Right ventricle myocardium superior (tissue), 1 donor: ENCODE measurements at places on chromosomes 11 and 22.

- DNase-seq = no peak
Observed at GRCh38 chr11:34072832-34073231, 21.3 kb downstream of the CAPRIN1 start.

- DNase-seq = no peak
Observed at GRCh38 chr11:78074756-78075155, 4.9 kb downstream of the NDUFC2 start.

DNA sequence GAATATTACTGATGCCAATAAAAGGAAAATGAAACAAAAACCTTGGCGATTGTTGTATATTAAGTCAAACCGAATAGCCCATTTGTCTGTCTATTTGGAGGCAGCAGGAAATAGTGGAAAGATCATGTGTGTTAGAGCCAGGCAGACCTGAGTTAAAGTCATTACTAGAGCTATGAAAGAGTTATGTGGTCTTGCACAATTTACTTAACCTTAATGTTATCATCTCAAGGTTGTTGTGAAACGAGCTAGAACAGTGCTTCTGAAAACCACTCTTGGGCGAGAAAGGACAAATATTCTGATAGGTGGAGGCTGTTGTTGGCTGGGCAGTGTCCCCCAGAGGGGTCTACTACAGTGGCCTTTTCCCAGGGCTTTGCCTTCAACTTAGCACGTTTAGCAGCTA lies 60.0 kb upstream of the NUP160 start:
- no peak for DNase-seq

DNA sequence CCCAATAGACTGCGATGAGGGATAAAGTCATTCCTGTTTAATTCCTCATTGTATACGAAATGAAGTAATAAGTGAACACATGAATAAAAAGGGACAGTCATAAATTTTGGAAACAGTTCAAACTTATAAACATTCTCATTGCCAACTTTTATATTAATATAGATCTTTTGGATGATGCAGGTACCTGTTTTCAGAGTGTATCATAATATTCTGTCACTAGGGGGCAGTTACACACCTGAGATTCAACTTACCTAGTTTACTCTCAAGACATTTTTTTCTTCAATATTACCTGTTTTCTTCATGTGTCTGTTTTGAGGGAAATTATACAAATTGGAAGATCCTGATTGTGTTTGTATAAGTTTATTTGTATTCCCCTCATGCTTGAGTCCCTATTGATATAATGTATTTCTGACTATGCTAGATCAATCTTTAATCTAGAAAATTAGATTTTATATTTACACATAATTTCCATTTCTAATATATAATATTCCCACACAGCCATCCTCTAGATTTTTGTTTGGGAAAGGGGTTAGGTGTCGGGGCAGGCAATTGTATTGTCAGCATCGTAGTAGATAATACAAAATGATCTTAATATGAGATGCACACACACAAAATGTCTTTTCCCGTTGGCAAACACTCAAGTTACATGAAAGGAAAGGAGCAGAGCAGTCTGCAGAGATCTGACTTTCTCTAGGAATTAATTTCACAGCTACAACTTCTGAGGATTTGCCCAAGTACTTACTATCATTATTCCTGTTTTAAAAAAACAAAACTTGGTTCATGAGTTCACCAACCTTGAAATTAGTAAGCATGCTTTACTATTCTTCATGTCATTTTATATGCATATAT lies 18.4 kb downstream of the FDX1 start:
- DNase-seq = no peak

DNA sequence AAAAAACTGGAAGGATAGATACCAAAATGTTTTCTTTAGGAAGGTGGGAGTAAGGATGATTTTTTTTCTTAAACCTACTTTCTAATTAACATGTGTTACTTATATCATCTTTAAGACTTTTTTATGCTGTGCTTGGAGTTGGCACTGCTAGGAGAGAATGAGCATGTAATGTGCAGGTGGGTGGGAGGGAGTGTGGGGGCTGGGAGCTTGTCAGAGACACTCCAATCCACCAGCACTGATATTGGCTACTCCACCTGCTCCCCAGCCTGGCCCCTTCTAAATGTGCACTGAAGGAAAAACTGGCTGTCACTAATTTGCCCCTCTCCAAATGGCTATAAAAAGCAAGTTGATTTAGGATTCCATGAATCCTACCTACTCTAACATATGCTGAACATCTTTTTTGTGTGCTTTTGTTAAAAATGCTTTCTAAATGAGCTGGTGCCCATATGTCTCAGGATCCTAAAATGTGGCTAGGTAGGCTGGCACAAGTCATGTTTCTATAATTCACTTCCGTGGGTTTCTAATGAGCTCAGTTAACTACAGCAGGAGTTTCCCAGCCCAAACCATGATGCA lies 44.3 kb upstream of the BMAL1 start:
- no peak for DNase-seq

- no peak for DNase-seq
Observed at GRCh38 chr11:105268404-105269062, 129.0 kb upstream of the CARD18 start.

DNA sequence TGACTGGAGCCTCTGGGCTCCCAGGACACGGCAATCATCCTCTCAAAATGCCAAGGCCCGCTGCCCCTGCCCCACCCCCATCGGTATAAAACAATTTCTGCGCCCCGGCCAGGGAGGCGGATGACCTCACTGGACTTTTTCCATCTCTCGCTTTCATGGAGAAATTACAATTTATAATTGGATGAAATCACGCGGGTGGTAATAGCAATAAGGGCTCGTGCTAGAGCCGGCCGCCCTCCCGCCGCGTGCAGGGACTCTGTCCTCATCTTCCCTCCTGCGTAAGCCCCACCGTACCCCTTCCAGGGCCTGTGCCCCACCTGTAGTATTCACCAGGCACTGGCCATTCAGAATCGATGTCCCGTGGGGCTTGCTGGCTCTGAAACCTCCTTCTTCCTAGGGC lies 64.5 kb downstream of the MACROD1 start:
- DNase-seq = no peak

DNA sequence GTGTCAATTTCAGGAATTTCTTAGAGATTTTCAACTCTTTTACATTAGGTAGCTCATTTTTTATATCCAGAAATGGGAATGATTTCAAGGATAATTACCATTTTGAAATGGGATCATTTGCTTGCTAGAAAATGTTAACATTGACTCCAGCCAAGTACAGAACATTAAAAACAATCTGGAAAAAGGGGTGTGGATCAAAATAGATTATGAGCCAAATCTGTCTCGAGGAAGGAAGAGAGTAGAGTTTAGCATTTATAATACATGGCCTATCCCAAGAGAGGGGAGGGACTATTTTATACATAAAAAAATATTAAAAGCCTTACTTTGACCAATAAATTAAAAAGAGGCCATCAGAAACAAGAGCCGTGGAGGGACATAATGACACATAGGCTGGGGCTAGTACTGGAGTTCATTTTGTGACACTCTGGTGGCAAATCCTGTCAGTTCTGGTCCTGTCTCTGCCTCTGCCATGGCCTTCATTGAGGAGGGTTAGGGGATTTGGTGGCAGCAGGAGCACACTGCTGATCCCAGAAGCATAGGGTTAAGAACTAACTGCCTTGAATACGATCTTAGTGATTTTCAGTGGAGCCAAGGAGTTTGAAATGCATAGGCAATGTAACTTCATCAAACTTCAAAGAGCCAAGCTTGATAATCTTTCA lies 20.4 kb downstream of the PPP6R3 start:
- no peak for DNase-seq

DNA sequence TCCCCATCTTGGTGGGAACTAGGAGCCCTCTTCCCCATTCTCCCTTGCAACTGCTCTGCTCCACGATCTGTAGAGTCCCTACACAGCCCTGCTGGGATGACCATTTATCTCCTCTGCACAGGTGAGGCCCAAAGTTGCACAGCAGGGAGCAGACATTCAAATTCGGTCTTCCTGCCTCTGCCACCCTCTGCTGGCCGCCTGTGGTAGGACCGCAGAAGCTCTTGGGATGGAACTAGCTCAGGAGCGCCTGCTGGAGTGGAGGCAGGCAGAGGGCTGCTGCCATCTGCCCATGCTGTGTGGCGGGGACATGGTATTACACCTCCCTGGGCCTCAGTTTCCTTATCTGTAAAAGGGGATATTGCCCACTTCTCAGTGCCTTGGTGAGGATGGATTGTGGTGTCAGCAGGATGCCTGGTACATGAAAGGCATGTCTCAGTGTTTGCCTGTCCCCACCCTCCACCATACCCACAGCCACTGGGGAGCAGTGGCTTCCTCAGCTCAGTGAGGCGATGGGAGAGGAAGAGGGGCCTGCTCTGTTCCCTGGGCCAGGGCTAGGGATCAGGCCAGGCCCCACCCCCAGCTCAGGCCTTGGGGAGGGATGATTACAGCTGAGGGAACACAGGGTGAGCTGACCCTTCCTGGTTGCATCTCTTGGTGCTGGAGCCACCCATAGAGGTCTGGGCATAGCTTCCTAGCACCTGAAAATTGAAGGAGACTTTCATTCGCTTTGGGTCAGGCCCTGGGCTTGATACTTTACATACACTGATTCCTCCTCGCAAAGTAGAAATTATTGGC lies 11.3 kb upstream of the OMP start:
- DNase-seq = peak; percentile 90

GRCh38 chr22:49677495-49677889 lies 150.2 kb downstream of the BRD1 start:
- no peak for DNase-seq

DNA sequence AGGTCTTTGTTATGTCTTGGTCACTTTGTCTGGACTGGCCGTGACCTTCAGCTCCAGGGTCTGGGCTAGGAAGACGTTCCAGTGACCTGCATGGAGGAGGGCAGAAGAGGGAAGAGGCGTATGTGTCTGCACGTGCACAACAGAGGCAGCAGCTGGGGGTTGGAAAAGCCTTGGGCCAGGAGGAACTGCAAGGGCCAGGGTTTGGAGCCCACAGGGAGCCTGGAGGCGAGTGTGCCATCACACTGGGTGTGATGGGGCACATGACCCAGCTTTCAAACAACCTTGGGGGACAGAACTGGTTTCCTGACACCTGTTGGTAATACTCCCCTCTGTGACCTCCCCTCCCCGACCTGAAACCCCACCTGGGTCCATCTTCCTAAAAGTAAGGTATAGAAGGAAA lies 34.7 kb downstream of the CHRDL2 start:
- no peak for DNase-seq

DNA sequence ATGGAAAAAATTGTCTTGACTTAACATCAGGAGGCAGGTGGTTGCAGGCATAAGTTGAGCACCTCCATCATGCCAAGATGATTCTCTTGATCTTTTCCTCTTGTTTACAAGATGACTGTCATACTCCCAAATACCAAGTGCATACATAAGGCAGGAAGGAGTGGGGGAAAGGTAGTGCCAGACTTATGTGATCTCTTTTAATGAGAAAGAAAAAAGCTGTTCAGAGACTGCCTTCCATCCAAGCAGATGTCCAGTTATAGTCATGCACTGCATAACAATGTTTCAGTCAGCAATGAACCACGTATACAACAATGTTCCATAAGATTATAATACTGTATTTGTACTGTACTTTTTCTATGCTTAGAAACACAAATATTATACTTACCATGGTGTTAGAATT lies 135.7 kb downstream of the EHF start:
- no peak for DNase-seq

DNA sequence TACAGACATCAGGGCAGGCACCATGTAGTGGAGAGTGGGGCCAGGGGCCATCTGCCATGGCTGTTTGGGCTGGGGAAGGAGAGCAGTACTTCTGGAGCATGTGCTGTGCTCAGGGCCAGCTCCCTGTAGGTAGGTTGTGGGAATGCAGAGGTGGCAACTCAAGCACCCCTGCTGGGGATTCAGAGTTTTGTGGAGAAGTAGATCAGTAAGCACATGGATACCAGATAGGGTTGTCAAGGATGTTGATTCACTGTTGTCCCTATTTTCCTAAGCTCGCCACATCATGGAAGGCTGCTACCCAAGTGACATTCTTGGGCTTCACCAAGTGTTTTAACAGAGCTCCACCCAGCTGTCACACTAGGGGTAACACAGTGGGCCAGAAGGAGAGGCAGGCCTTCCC lies 67.2 kb downstream of the BMAL1 start:
- DNase-seq = no peak

GRCh38 chr11:25927411-25927953 lies 404.4 kb upstream of the ANO3 start:
- DNase-seq = no peak

DNA sequence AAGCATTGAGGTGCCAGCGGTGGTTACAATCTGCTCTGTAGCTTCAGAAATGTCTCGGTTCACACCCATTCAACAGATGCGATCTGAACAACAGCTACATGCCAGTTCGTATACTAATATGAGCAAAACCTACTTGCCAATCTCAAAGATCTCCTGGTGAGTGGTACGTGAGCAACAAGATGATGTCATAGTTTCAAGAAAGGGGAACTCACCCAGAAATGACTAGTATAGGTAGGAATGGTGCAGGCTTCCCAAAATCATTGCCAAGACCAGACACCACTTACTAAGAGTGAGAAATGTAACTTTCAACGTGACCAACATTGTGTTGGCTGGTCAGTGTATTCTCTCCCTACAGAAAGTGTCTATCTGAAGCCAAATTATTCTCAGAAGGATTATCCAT lies 31.1 kb downstream of the OR6Q1 start:
- no peak for DNase-seq

DNA sequence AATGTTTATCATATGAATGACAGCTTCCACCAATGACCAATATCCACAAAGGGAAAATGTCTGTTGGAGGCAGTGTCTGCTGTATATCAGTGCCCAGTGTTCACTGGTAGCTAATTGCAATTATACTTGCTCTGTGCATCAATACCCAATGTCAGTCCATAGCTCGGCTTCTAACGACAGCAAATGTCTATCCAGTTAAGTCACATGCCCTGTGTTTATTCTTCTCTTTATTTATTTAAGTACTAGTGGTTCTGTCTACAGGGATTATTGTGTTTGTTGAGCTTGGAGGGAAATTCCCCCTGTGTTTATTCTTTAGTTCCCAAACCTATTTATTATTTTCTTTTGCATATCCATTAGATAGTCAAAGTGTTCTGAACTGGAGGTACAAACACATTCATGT lies 18.6 kb downstream of the TSKU start:
- no peak for DNase-seq

GRCh38 chr11:9170450-9170849 lies 79.1 kb upstream of the SCUBE2 start:
- no peak for DNase-seq

DNA sequence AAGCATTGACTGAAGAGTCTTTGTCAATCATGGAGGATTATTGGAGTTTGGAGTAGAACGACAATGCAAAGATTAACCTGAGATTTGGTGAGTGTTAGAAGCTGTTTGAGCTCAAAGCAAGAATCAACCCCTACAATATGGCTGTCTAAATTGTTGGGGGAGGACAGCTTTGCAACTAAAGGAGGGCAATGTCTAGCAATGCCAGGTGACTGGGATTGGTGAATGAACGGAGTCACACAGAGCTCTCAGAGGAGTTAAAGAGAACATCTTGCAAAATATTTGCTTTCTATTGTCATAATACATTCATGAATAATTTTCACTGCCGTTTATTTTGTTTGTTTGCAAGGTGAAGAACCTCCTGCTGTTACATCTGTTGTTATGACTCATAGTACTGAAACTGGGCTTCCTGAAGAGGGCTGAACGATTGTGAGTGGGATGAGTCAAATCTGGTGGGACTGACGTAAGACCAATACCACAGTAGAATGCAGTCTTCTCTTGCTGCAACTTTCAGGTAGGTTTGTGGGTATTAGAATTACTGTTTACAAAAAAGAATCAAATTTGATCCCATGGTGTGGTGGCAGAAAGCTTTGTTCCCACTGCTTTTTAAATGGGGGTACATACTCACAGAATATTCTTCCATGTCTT lies 281.9 kb downstream of the CADM1 start:
- no peak for DNase-seq

- DNase-seq = no peak
Observed at GRCh38 chr11:26731084-26731456, 9.2 kb upstream of the SLC5A12 start.

GRCh38 chr11:108587109-108587508 lies 6.5 kb downstream of the EXPH5 start:
- DNase-seq = no peak
